ENCODE measurements at places on chromosomes 2 and 18.

DNA sequence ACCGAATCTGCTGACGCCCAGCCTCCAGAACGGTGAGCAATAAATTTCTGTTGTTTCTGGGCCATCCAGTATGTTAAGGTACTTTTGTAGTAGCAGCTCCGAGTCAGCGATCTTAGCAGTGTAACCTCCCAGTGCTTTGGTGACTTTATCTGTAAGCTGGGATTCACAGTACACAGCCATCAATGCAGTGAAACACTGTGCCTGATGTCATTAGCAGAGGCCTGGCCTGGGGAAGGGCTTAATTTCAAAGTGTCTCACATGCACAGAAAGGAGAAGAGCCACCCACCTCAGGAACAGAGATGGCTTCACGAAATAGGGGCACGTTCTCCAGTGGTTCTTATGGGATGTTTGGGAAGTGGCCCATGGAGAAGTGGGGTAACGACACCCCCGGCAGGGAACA, 281.2 kb downstream of the PHLPP1 start:
- DNase-seq, result no peak

GRCh38 chr2:127561371-127561770, 25.9 kb downstream of the MYO7B start:
- DNase-seq, result no peak

DNA sequence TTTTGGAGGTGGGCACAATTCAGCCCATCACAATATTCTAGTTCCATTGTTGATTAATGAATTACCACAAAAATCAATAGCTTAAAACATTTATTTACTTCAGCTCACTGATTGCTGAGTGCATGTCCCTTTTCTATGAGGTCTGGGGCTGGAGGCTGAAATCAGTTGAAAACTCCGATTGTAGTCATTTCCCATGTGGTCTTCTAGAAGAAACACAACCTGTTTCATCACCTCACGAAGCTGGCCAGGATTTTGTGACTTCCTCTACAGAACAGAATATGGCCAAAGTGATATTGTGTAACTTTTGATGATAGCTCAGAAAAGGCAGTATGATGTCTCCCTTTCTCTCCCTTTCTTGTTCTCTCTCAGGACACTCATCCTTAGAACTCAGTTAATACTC, 44.1 kb upstream of the CYRIA start:
- no peak for DNase-seq

DNA sequence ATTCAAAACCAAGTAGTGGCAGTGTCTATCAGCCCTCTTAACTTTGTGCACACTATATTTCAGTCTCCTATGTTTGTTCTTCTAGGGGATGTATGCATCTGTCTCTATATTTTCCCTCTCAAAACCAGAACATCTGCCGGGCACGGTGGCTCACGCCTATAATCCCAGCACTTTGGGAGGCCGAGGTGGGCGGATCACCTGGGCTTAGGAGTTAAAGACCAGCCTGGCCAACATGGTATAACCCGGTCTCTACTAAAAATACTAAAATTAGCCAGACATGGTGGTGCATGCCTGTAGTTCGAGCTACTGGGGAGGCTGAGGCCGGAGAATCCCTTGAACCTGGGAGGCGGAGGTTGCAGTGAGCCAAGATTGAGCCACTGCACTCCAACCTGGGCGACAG, 9.9 kb upstream of the GAREM2 start:
- no peak for DNase-seq

DNA sequence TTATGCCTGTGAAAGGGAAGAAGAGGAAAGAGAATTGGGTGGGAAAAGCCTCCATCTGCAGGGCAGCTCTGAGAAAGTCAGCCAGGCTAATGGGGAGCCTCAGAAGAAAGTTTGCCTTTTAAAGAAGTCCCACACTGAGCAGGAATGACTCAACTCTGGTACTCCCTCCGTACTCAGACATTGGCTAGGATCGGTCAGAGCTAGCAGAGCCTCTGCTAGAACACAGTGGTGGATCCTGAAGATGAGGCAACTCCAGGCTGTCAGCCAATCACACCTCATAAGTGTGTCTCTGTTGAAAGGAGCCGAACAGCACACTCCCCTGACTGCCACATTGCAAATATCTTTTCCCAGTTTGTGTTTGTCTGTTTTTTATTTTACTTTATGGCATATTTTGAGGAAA, 96.9 kb downstream of the HNRNPLL start:
- DNase-seq, result peak; percentile 69

GRCh38 chr2:74191596-74192380, 6.6 kb upstream of the MTHFD2 start:
- DNase-seq, result no peak

DNA sequence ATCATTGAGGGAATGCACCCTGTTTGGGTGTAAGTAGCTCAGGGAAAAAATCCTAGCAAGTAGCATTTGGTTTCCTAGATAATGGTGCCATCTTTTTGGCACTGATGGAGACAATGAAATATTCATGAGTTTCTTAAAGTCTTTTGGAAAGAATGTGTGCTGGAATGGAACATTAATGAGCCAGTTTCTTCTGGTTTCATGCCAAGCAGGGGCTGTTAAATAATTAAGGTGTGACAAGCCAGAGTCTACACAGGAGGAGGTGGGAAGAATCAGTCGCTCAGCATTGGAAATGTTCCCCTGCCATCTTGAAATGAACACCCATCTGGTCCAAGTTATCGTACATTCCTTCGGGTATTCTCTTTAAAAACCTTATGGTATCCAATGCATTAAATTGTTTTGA, 457.3 kb downstream of the RIT2 start:
- DNase-seq, result no peak

GRCh38 chr2:106307860-106308259, 113.8 kb upstream of the UXS1 start:
- DNase-seq, result no peak

DNA sequence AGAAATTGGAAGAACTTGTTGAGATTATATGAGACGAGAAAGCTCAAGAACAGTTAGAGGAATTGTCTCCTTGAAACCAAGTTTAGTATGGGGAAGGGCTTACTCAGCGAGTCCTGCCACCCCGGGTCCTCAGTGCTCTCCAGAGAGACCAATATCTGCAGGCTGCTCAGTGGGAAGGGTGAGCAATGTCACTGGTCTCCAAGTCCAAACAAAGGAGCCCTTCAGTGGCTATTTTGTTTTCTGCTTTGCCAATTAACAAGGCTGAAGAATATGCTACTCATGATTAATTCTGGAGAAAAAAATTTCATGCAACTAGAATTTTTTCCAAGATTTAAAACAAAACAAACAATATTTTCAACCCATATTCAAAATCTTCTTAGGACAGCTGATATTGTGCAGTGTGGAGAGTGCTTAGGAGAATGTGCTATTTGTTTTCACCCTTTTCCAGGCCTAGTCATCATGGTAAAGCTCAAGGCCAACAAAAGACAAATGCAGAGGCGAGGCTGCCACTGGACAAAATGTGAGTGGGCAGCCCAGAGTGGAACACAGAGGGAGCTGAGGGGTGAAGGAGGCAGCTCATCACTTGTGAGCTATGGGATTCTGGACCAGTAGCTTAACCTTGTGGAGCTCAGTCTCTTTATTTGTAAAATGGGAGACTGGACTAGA, 83.8 kb upstream of the TMEM17 start:
- DNase-seq, result no peak

GRCh38 chr2:29295845-29296244, 180.6 kb downstream of the CLIP4 start:
- no peak for DNase-seq

- DNase-seq, result no peak
Measured at GRCh38 chr2:190786404-190787166, 94.0 kb upstream of the GLS start.

GRCh38 chr2:9288681-9289338, 82.2 kb downstream of the ASAP2 start:
- peak; percentile 33 for DNase-seq

GRCh38 chr18:76335859-76336640, 159.0 kb downstream of the ZNF516 start:
- DNase-seq, result no peak

- DNase-seq, result no peak
Measured at GRCh38 chr2:100870652-100871531, 51.0 kb downstream of the NPAS2 start.

- no peak for DNase-seq
Measured at GRCh38 chr2:68250652-68251186, 1.6 kb downstream of the PPP3R1 start.

DNA sequence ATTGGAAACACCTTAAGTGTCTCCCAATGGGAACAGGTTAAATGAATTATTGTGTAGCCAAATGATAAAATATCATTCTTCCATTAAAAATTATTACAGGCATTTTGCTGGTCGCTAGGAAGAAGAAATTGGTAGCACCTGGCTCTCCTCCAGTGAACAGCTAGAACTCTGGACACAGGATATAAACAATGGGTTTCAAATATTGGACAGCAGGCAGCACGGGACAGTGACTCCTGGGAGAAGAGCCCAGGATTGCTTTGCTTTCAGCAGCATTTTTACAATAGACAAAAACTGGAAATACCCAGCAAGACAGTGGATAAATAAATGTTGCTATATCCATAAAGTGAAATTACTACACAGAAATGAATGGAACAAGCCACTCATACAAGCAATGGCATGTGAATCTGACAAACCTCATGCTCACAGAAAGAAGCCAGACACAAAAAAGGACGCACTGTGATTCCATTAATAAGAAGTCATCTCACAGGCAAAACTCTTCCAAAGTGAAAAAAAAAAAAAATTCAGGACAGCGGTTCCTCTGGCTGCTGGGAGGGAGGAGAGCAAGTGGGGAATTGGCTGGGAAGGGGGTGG, 50.5 kb downstream of the LAMA1 start:
- peak; percentile 35 for DNase-seq

DNA sequence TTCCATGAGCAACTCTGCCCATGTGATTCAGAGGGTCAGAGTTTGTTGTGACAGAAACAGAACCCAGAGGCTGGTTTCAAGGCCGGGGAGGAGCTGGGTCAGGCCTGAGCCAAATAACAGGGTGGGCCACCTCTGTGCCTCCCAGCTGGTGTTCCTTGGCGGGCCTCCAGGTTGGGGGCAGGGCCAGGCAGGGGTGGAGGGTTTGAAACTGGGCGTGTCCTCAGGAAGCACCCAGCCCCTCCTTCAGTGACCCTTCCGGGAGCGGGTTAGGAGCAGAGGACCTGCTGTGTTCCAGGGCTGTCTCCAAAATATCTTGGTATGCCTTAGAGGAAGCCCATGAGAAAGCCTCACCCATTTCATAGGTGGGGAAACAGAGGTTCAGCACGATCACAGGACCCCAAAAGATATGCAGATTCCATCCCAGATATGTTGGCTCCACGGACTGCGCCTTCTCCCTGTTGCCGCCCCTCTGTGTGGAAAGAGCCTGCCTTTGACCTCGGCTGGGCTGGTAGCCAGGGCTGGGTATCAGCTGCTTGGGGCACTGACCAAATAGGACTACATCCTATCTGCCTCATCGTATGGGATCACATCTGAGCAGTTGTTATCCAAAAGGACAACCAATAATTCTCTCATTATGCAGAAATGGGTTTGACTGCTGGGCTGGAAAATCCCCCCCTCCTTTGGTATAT, 74.8 kb upstream of the GLI2 start:
- no peak for DNase-seq

DNA sequence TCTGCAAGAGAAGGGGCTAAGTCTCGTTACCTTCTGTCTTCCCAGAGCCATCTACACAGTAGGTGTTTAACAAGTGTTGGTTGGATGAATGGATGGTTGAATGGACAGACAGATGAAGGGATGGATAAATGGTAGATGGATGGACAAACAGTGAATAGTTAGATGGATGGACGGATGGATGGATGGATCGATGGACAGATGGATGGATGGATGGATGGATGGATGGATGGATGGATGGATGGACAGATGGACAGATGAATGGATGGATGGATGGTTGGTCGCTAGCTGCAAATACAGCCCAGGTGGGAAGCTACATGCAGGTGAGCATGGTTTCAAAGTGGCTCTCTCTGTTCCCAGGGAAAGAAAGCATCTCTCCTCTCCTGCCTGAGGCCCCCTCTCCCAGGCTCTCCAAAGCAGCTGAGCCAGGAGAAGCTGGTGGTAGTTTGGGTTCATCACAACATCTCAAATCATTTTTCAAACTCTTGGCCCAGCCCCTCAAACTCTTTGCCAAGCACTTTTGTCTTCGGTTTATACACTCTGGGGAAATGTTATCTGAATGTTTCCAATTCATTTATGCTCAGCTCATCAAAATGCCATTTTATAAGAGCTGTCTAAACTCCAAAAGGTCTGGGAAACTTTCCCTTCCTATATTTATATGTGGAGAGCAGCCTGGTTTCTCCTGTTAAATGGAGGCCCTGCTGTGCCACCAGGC, 192.7 kb downstream of the ANAPC1 start:
- no peak for DNase-seq

DNA sequence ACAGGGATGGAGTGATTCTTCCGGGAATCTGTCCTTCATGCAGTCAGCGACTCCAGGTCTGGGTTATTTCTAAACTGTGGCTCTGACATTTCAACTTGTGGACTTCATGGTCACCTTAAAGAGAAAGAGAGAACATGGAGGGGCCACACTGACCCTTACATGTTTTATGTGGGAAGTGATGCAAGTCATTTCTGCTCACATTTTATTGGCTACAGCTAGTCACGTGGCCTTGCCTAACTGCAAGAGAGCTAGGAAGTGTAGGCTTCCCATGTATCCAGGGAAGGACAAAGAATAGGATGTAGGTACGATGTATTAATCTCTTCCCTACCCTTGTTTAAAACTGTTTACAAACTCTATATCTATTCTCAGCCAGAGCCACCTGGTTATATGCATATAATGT, 30.3 kb upstream of the AFTPH start:
- no peak for DNase-seq

- DNase-seq, result no peak
Measured at GRCh38 chr2:174729797-174730697, 34.2 kb downstream of the CHRNA1 start.

- no peak for DNase-seq
Measured at GRCh38 chr2:144438801-144439631, 80.9 kb downstream of the ZEB2 start.

GRCh38 chr2:119126650-119127049, 31.9 kb downstream of the C1QL2 start:
- no peak for DNase-seq

DNA sequence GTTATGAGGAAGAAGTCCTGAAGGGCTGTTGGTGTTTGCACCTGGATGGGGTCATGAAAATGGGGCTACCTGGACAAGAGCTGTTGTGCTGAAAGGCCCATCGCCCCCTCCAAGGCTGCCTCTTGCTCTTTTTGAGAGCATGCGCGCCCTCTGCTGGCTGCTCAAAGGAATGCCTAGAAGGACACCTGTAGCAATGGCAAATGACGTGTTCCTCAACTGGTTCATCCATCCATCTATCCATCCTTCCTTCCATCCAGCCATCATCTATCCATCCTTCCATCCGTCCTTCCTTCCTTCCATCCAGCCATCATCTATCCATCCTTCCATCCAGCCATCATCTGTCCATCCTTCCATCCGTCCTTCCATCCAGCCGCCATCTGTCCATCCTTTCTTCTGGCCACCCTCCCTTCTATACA, 17.2 kb upstream of the RPL31 start:
- peak; percentile 58 for DNase-seq

Data from fibroblast of gingiva (primary cell).